GM04503 (cell line): ENCODE measurements at places on chromosomes 5 and 9.

DNA sequence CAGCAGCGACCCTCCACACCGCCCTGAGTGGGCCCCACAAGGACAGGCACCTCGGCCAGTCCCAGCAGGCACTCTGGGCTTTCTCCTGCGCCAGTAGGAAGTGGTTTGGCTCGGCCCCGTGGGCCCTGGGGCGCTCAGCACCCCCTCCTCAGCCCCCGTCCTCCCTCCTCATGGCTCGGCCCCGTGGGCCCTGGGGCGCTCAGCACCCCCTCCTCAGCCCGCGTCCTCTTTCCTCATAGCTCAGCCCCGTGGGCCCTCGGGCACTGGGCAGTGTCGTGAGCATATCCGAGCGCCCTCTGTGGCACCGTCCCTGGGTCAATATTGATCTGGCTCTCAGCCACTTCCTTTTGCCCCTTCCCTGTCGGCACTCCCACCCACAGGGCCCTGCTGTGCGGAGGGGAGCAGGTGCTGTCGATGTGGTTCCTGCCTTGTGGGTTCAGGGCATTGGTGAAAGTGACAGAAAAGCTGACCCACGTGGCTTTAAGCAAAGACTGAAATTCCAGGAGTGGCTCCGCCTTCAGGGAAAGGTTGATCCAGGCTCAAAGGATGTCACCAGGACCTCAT is 5.5 kb upstream of the SCGB3A1 start:
- no peak for DNase-seq

DNA sequence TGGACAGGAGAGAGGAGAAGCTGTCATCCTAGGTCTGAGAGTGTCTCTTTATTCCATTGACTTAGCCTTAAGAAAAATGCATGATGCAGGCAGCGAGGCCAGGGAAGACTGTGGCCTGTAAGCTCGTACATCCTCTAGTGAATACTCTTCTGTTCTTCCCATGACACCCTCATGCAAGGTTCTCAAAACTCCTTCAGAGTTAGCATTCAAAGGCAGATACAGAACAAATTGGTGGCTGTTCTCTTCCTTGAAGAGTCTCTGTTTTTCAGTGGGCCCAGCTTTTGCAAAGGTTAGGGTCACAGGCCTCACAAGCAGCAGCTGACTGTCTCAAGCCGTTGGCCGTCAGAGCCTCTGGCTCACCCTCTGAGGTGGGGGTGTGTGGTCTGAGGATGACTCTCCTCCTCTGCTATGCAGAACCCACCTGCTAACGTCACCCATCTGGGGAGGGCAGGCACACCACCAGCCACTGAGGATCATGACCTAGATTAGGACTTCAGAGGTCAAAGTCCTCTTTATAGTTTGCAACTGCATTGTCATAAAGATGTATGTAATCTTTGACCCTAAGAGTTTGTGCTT is 15.1 kb downstream of the ADCY2 start:
- DNase-seq: no peak

DNA sequence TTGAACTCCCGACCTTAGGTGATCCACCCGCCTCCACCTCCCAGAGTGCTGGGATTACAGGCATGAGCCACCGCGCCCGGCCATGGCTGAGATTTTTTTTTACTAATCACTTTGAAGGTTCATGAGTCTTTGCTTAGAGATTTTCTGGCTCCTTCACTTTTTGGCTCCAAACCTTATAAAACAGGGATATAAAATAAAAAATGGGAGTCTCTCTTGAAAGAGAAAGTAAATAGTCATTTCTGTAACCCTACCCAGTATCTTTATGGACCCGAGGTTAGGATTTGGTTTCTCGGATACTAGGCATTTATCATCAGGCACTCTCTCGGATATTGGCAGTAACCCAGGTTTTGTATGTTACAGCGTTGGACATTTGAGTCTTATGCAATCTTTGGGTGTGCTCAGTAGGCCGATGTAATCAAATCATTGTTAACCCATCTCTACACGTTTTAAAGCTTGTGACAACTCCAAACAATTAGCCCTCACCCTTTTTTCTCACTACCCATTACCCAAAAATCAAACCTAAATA is 25.3 kb downstream of the STXBP1 start:
- peak; percentile 64 for DNase-seq

DNA sequence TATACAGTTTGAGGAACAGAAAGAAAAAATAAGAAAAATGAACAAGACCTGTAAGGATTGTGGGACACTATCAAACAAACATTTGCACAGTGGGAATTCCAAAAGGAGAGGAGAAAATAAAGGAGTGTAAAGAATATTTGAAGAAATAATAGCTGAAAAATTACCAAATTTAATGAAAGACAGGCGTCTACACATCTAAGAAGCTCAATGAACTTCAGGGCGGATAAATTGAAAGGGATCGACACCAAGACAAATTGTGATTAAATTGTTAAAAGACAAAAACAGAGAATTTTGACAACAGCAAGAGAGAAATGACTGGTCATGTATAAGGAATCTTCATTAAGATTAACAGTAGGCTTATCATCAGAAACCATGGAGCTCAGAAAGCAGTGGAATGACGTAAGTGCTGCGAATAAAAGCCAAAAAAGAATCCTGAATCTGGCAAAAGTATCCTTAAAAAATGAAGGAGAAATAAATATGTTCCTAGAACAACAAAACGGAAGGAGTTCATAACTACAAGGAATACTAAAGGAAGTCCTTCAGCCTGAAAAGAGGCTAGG is 3.5 kb upstream of the SLC38A9 start:
- no peak for DNase-seq

DNA sequence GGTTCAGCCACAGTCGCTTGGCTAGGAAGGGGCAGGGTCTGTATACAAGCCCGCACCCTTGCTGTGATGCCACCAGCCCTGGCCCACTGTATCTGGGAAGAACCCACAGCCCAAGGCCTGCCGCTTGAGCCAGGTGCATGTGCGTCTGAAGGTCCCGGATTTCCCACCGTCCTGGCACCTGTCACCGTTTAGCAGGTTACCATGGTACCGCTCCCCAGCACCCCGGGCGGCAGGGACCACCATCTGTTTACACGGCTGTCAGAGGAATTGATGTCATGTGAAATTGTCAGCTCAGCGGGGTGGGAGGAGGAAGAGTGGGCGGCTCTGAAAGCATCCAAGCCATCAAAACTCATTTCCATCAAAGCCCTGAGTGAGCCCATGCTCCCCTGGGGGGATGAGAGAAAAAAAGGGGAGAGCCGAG is 92.7 kb downstream of the HRH2 start:
- DNase-seq: no peak

GRCh38 chr5:73896097-73896496 is 270.1 kb downstream of the ARHGEF28 start:
- no peak for DNase-seq

DNA sequence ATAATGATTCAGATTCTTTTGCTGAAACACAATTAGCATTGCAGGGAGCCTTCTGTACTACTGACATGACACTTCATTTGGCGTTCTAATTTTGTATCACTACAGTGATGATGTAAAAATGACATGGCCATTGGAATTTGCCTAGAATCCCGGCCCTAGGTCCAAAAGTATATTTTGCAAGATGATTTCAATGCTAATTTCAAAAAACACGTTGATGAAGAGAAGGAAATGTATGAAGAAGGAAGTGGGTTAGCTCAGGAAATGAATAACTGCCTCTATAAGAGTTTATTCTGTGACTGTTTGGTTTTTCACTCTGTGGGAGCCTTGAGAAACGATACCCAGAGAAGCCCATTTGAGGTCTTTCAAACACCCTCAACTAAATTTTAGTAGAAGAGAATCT is 59.3 kb downstream of the OSTF1 start:
- no peak for DNase-seq

GRCh38 chr5:10552183-10553143 is 11.4 kb upstream of the ANKRD33B start:
- DNase-seq: no peak

DNA sequence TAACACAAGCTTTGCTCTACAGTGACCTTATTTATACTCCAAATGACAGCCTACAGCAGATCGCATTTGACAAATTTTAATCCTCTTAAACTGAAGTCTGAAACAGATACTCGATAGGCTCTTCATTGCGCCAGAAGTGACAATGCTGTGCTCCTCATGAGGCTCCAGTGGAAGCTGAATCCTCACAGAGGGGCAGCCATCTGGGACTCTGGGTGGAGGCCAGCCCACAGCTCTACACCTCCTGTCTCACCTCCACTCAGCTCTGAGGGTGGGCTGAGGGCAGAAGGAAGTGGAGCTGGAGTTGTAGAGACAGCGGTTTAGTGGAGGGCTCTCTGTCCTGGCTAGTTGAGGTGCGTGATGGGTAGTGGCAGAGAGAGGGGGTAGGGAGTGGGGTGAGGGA is 283.3 kb upstream of the ANKRD55 start:
- DNase-seq: no peak

DNA sequence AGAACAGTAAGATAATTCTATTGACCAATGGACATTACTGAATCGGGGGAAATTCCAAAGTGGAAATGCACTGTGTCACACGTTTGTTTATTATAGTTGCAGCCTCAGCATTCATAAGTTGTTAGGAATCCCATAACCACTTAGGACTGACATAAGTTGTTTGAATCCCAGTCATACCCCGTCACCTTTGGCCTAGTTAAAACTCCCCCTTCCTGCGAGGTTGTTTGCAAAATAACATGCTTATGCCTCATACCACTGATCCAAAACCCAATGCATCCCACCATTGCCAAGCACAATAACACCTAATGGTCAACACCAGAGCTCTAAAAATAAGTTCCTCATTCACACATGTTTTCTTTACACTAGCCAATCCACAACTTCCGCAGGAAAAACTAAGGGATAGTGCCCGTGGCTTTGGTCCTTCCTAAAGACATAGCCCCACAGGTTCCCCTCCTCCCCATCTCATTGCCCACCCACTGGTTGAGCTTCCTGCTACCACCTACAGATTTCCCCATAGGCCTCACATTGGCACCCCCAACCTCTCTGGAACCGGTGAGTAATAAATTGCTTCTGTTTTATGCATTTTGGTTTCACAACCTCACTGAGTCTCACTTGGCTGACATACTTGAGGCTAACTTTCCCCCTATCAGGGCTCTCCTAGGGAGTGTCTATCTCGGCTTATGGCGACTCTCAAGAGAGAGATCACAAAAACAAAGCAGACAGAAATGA is 42.3 kb upstream of the MUSK start:
- peak; percentile 77 for DNase-seq

DNA sequence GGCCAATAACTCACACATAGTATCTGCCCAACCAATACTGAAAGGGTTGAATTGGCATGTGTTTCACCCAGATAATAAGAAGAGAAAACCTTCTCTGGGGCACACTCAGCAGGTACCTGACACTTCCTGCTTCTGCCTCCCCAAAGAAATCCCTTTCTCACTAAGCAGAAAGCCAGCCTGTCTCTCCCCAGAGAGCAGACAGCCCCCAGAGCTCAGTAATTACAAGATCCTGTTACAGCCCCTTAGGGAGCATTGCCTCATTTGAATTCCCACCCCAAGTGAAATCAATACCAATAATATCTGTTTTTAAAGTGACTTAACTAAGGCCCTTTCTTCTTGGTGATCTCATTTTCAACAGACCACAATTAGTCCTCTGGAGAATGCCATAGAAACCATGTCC is 38.5 kb upstream of the FOXI1 start:
- no peak for DNase-seq

DNA sequence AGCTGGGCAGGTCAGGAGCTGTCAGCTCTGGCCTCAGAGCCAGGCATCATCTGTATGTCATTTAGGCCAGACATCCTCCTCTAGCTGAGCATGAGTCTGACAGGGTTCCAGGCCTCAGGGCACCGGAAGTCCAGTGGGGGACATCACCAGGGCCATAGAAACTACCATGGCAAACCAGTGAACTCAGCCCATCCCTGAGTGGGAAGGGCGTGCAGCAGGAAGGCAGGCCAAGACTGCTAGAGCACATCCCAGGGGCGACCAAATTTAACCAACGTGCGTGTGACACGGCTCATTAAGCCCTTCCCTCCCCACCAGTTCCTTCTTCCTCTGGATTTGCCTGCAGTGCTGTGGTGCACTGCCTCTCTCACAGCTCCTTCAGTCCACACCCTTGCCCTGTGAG is 75.9 kb downstream of the COL27A1 start:
- no peak for DNase-seq

DNA sequence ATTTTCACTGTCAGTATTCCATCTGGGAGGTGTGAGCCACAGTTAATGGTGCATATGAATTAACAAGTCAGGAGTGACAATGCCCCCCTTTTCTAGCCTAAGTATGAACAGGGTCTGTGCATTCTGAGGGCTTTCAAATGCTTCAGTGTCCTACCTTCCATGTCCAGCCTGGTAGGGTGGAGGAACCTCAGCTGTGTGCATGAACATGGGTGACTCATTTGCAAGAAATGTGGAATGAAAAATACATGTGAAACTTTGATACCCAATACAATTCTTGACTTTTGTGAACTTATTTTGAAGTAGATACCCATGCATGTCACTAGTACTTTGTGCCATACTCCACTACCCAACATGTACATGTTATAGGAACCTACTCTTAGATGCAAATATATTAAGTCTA is 375.8 kb downstream of the SEMA5A start:
- no peak for DNase-seq

- no peak for DNase-seq
Observed at GRCh38 chr9:136777359-136777758, 13.0 kb upstream of the LCN15 start.

GRCh38 chr5:149834246-149834855 is 104.2 kb downstream of the PPARGC1B start:
- DNase-seq: no peak

DNA sequence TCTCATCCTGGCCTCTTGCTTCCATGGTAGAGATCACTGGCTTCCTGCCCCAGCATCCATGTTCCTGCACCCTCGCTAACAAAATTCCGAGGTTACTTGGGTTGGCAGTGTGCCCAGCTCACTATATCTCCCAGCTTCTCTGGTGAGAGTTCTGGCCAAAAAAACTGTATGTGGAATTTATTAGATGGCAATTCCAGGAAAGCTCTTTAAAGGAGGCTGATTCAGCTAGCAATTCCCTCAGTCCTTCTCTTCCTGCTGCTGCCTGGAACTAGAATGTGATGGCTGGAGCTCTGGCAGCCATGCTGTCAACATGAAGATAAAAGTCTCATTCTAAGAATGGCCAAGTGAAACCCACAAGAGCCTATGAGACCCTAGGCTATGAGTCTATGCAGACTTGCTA is 88.8 kb downstream of the SECISBP2 start:
- no peak for DNase-seq

- DNase-seq: no peak
Observed at GRCh38 chr5:133933169-133933509, 35.3 kb downstream of the C5orf15 start.

- no peak for DNase-seq
Observed at GRCh38 chr5:81067406-81067805, 107.2 kb downstream of the RASGRF2 start.

DNA sequence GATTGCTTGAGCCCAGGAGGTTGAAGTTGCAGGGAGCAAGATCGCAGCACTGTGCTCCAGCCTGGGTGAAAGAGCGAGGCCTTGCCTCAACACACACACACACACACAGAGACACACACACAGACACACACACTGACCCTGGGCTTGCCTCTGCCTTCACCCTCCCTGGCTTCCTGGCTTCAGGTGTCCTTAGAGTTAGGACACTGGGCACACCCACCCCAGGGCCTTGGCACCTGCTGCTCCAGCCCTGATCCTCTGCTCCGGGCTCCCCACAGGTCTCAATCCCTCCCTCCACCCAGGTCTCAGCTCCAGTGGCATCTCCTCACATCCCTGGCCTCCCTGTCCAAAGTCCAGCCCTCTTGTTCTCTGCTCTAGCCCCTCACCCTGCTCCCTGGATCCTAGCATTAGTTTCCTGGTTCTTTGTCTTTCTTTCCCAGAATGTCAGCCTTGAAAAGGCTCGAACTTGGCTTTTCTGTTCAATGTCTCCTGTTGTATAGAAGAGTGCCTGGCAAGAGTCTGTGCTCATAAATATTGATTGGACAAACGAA is 212.9 kb downstream of the C9orf50 start:
- DNase-seq: no peak

GRCh38 chr9:120891884-120892747 is 15.1 kb upstream of the PHF19 start:
- no peak for DNase-seq
